ENCODE measurements at places on chromosomes 12 and 14.

- no peak for DNase-seq
Observed at GRCh38 chr14:50344116-50344775, 32.1 kb downstream of the DMAC2L start.

- no peak for DNase-seq
Observed at GRCh38 chr12:127820271-127820670, 446.7 kb upstream of the TMEM132C start.

DNA sequence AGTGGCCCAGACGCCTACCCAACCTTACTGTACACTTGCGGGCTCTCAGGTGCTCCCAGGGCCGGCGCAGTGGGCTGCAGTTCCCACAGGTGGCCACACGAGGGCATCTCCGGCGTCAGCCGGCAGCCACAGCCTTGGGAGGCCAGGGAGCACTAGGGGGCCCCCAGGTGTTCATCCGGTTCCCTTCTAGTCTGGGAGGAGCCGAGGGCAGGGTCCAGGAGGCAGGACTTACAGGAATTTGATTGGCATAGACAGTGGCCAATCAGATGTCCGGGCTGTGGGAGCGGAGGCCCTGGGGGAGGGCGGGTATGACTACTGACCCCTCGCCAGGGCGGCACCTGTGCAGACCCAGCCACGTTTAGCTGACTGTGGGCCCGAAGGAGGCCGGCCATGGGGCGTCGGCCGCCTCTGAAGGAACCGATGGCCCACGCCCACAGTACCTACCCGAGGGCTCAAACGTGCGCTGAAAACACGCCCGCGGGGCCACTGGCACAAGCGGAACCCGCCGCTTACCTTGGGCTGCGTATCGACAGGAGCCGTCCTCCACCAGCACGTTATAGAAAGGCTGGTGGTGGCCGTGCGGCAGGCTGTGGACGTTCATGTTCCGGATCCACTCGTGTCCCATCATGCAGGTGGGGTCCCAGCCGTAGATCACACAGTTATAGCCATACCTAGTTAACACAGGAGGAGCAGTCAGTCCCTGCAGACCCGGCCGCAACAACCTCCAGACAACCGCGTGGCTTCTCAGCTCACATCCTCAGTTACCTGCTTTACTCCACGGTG lies 34.8 kb downstream of the FBXO21 start:
- peak; percentile 33 for DNase-seq

GRCh38 chr14:69882116-69882864 lies 3.1 kb downstream of the SMOC1 start:
- DNase-seq, result no peak

- no peak for DNase-seq
Observed at GRCh38 chr12:94326727-94327126, 132.9 kb downstream of the CEP83 start.

GRCh38 chr12:108805136-108805535 lies 52.2 kb downstream of the SSH1 start:
- no peak for DNase-seq

- no peak for DNase-seq
Observed at GRCh38 chr12:23729359-23729758, 220.1 kb downstream of the SOX5 start.

DNA sequence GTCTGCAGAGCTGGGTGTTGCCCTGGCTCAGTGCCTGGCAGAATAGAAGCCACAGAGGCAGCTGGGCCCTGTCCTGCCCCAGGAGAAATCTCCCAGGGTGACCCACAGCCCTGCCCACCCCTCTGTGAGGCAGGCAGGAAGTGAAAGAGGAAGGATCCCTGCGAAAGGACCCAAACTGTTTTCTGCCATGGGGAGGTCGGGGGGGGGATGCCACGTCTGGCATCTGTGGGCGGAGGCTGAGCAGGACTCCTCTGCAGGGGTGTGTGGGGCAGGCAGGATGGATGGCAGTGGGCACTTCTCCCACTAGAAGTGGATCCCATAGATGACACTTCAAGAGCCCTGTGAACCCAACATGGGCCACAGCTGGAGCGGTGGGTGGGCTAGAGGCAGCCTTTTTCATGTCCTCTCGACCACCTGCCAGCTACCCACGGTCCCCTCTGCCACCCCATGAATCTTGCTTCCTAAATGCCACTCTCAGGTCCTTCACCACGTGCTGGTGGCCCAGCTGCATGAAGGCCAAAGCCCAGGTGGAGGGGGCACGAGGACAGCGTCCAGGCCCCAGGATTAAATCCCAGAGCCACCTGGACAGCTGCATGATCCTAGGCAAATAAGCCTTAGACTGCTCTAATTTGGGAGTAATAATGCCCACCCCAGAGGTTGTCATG lies 3.6 kb downstream of the PAPLN start:
- DNase-seq, result no peak

GRCh38 chr14:96805956-96806355 lies 8.8 kb downstream of the VRK1 start:
- no peak for DNase-seq

- DNase-seq, result peak; percentile 70
Observed at GRCh38 chr12:45729233-45730083, at the start of gene ARID2. Gene ARID2, plus strand, starts transcription at chr12:45729706. Its CDS starts 131 bp downstream, at chr12:45729837.

DNA sequence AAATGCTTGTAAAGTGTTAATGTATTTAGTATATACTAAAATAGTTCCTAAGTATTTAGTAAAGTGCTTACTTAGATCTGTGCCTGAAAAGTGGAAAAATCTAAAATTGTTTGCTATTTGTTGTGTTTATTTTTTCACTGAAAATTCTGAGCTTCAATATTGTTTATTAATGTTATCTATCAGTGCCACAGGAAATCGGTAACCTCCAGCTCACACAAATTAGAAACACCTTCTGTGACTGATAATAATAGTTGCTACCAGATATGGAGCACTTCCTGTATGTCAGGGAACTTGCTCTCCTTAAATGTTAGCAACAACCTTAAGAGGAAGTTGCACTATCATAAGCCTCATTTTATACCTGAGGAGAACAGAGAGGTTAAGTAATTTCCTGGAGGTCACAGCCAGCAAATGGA lies 723 bp upstream of the LRP10 start:
- DNase-seq, result no peak

DNA sequence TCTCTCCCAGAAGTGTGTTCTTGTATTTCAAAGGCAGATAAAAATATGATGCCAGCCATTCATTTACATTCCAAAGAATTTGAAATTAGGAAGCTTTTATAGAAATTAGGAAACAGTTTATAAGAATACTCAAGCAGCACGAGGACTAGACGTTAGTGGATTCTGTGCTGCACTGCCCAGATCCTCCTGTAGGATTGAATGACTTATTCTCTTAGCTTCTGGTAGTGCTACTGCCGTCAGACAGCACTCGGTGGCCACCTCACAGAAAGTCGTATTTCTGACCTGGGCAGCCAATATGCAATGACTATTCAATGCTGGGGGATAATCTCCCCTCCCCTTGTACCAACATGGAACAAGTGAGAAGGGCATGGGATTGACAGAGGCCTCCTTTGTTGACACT lies 326.4 kb downstream of the RPL10L start:
- no peak for DNase-seq

- no peak for DNase-seq
Observed at GRCh38 chr12:13177373-13177772, 19.2 kb upstream of the EMP1 start.

GRCh38 chr12:124299628-124300388 lies 4.9 kb downstream of the RFLNA start:
- DNase-seq, result no peak

Measured in left cardiac atrium (tissue), 4 donors.